ENCODE measurements at places on chromosomes 16 and 17.

- no peak for DNase-seq
Observed at GRCh38 chr17:82950525-82951102, 110.8 kb upstream of the ZNF750 start.

- peak; percentile 56 for DNase-seq
Observed at GRCh38 chr17:50198026-50198669, 3.3 kb downstream of the COL1A1 start.

DNA sequence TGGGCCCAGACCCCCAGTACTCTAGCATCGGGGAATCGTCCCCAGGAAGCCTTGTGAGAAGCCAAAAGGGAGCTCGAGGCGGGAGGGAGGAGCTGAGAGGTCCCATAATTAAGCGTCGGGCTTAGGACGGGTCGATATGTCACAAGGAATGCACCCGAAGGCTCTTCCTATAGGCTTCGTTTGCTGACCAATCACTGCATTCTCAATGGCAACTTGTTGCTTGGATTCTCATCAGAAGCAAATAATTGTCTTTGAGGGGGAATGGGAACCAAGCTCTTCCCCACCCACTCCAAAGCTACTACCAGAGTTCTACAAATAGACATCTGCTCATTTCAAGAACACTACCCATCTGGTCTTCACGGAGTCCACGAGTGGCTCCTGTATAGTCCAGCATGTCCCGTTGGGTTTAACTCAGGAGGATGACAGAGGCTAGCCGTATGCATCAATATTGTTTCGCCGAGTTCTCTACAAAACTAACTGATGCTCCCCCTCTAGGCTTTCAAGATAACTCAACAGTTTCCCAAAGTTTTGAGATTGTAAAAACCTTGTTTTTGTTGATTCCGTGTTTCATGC is 628 bp upstream of the BLMH start:
- DNase-seq, result no peak

GRCh38 chr16:24580665-24581064 is 41.3 kb downstream of the RBBP6 start:
- no peak for DNase-seq

- peak; percentile 23 for DNase-seq
Observed at GRCh38 chr16:19169082-19169639, 1.1 kb downstream of the SYT17 start.

- no peak for DNase-seq
Observed at GRCh38 chr17:15444805-15445204, 22.6 kb downstream of the CDRT4 start.

DNA sequence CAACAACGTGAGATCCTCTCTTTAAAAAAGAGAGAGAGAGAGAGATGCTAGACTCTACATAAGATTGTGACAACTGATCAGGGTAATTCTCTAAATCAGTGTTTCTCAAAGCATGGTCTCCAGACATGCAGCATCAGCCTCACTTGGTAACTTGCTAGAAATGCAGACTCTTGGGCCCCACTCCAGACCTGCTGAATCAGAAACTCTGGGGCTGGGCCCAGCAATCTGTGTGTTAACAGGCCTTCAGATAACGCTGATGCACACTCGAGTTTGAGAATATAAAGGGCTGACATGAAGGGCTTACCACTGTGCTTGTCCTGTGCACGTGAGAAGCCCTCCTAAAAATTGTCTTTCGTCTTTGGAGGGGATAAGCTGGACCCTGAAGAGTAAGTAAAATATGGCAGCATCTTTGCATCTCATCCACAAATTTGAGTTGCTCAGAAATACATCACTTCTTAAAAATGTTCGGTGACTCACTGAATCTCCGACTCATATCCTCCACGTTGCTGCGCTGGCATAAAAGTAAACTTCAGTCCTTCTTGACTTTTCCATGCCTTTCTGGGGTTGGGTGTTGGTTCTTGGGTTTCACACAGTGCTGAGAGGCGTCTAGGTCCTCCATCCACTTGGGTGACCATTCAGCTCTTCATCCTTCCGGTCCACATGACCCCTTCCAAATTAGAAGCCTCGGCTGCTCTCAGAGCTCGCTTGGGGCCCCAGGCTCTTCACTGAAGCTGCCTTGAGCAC is 26.1 kb upstream of the KDM8 start:
- DNase-seq, result no peak

- DNase-seq, result no peak
Observed at GRCh38 chr17:61251939-61252865, 147.4 kb upstream of the TBX2 start.

- no peak for DNase-seq
Observed at GRCh38 chr17:50426814-50427787, 1.1 kb downstream of the ACSF2 start.

DNA sequence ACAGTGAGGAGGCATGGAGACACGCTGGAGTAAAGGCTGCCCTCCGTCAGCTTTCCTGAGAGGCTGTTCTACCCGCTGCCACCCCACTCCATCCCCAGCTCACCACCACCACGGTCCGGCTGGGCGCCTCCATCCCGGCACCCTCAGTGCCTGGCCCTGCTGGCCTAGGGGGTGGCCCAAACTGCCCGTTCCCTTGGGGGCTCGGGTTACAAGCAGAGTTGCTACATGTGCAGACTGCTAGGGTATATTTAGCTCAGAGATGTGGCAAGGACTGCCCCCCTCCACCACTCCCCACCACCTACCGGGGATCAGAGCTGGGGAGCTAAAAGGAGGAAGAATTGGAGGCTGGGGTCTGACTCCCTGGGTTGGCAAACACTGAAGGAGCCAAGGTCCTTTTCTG is 4.1 kb downstream of the CACNB1 start:
- no peak for DNase-seq

DNA sequence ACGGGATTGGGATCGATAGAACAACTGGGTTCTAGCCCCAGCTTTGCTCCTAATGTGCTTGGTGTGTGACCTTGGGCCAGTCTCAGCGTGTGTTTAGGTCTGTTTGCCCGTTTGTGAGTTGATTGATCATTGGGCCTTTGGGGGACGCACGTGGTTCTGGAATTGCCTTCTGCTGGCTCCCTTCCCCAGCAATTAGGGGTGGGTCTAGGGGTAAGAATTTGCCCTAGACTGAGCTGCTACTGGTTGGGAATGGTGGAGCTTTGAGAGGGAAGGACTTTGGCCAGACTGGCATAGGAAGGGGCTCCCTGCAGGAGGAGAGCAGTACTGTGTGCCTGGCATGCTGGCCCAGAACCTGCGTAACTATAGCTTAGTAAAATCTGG is 1.5 kb downstream of the SPNS2 start:
- no peak for DNase-seq

DNA sequence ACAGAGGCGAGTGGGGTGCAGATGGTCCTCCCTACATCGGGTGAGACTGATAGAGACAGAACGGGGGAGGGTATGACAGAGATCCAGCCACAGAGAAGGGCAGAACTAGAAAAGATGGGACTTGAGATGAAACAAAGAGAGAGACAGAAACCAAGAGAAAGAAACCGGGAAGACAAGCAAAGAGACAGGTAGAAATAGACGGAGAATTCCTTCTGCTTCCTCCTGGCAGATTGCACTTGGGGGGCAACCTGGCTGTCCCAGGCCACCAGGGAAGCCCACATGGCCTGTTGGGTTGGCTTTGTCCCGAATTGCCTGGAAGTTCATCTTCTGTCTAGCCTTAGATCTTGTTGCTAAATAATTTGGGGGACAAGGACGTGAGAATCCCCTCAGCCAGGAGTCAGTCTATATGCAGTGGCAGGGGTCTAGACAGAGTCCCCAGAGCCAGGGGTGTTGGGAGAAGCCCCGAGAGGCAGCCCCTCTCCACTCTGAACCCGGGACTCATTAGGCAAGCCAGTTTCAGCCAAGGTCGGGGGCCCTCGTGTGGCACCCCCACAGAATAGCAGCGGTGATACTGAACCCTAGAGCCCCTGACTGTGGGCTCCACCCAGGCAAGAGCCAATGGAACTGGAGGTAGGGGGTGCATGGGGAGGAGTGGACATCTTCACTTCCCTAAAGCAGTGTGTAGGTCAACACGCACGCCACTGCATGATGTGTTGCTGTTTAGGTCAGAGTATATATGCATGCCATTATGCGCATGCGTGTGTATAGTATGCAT is 627 bp upstream of the TSPOAP1 start:
- DNase-seq, result no peak

GRCh38 chr17:79612468-79613194 is 1.8 kb upstream of the RBFOX3 start:
- DNase-seq, result peak; percentile 71

DNA sequence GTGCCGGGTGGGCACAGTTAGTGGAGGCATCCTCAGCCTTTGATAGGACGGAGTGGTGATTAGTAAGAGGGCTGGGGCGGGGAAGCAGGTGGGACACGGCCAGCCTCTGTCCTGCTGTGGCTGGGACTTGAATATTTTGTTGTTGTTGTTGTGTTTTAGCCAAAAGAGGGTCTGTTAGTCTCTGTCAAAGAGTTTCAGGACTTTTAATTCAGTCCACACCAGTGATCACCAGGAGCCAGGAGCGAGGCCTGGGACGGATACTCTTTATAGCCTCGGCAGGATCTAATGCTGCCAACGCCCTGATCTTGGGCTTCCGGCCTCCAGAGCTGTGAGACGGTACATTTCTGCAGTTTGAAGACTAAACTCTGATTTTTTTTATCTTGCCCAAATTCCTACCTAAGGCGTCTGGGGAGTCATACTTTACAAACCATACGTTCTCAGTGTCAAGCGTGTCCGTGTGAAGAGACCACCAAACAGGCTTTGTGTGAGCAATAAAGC is 2.9 kb upstream of the RNF213 start:
- DNase-seq, result no peak

DNA sequence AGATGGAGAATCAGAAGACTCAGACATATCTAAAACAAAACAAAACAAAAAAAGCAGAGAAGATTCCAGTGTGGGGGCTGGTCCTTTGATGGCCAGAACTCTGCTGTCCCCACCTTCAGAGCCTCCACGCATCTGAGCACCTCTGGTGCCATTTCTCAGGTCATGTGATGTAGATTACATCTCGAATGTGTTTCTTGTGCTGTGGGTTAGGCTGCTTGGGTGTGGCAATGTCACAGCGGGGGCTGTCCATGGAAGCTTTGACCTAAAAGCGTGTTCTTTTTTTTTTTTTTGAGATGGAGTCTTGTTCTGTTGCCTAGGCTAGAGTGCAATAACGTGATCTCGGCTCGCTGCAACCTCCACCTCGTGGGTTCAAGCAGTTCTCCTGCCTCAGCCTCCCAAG is 51.2 kb downstream of the PLD6 start:
- no peak for DNase-seq

- no peak for DNase-seq
Observed at GRCh38 chr16:21253470-21253869, 20.0 kb downstream of the ANKS4B start.

DNA sequence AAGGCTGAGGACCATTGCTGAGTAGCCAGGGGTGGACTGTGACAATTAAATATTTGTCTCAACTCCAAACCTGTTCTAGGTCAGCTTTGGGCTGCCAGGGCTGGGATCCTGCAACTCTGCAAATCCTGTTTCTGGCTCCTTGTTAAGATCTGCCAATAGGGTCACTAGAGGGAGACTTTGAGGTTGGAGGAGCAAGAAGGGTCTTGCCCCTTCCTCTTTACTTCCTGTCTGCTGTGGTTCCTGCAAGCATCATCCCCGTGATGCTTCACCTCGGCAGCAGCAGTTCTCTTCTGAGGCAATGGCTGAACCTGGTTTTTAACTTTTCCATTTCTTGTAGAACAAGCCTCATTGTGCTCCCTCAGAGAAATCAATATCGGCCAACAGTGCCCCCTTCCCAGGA is 124.6 kb downstream of the IRX5 start:
- no peak for DNase-seq

DNA sequence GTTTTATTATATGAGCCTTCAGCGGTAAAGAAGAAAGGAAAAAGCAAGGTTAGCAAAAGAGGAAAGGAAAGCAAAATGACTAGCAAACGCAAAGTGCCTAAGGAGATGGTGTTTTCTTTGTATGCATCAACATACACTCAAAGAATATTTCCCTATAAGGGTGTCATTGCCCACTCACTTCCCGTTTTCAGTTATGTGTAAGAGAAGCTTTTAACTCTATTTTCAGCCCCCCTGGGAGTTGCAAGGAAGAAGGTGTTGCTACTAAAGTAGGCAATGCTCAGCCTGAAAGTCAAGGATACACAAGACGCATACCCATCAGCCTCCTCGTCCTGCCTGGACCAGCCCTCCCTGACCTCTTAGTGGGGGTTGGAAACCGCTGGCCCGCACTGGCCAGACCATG is 267.7 kb upstream of the ZFHX3 start:
- no peak for DNase-seq

GRCh38 chr16:79756571-79756970 is 156.0 kb upstream of the MAF start:
- no peak for DNase-seq

GRCh38 chr17:28533091-28533807 is 19.2 kb downstream of the UNC119 start:
- no peak for DNase-seq

GRCh38 chr17:34305606-34306005 is 13.6 kb upstream of the CCL8 start:
- DNase-seq, result no peak

GRCh38 chr16:82061861-82062525 is 26.9 kb downstream of the HSD17B2 start:
- DNase-seq, result no peak

DNA sequence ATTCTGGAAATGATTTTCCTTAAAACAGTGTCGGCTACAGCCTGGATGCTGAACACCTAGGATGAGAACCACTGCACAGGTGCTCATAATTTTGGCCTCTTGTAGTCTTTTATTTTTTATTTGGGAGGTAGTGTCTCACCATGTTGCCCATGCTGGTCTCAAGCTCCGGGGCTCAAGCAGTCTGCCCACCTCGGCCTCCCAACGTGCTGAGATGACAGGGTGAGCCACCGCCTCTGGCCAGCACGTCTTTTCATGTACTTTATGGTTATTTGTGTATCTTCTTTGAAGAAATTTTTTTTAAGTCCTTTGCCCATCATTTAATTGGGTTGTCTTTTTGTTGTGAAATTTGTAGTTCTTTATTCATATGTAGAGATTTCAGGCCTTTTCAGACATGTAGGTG is 58.0 kb downstream of the WDR45B start:
- DNase-seq, result no peak

DNA sequence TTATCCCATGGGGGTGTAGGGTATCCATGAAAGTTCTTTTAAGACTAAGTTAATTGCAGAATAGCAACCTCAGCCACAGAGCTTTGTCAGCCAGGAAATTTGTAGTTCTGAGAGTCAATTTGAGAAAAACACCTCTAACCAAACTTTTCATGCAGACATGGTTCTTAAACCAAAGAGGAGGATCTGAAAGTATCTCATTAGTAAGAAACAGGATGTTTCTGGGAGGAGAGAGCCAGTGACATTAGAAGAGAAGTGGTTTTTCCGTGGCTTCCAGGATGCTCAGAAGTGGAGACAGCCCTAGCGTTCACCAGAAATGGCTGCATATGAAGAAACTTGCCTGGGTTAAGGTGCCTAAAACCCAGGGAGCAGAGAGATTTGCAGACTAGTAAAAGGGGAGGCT is 7.9 kb downstream of the GNAO1 start:
- DNase-seq, result no peak

GRCh38 chr16:47806309-47806847 is 345.2 kb downstream of the PHKB start:
- DNase-seq, result no peak

GRCh38 chr16:85789773-85790172 is 9.6 kb downstream of the EMC8 start:
- DNase-seq, result no peak

Data from neural crest cell (in vitro differentiated cells).